ENCODE measurements at places on chromosomes 7 and 10. TPM values are rescaled to one million over a fixed set of nuclear protein-coding genes. Genes with fewer than 3 reads are reported as not detected.

GRCh38 chr10:50586740-50587088 lies 37.0 kb downstream of the SGMS1 start:
- DNase-seq, result no peak

DNA sequence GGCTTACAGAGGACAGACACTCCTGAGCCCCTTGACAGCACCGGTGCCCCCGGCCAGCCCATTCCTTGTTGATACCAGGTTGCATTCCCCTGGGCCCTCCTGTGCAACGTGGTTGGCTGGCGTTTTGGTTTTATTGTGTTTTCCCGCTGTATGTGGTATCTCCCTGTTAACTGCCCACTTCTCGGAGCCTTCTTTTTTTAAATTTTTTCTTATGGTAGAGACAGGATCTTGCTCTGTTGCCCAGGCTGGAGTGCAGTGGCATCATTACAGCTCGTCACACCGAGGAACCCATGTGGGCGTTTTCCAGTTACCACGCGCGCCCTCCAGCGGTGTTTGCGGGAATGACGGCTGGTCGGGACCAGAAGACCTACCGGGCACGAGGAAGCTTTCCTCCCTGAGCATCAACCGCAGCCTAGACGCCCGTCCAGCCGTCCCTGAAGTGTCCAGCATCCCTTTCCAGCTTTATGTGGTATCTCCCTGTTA lies 16.9 kb upstream of the ZFAND2A start:
- DNase-seq, result no peak

GRCh38 chr10:124647421-124648130 lies 96.6 kb downstream of the FAM53B start:
- DNase-seq, result peak; percentile 64

CFTR gene
- 0.21 TPM for total RNA-seq

GRCh38 chr10:59087486-59087885 lies 89.0 kb upstream of the PHYHIPL start:
- no peak for DNase-seq

- DNase-seq, result no peak
Observed at GRCh38 chr7:157751406-157751805, 414.6 kb downstream of the DNAJB6 start.
